ENCODE measurements at places on chromosomes 13 and 19. TPM values are rescaled to one million over a fixed set of nuclear protein-coding genes. Genes with fewer than 3 reads are reported as not detected.

ZNF471 gene
- total RNA-seq, result 0.04 TPM

NMRK2 gene
- not detected for total RNA-seq

IL4I1 gene
- 0.88 TPM for total RNA-seq

LYPD5 gene
- total RNA-seq, result 0.09 TPM

NOVA2 gene
- total RNA-seq, result 0.29 TPM

CFAP97D2 gene
- total RNA-seq, result not detected

PRODH2 gene
- 0.38 TPM for total RNA-seq

MAST1 gene
- 2.5 TPM for total RNA-seq
